ENCODE measurements at places on chromosomes 6 and 20.

GRCh38 chr6:26322645-26323482 lies 42.1 kb upstream of the BTN3A2 start:
- peak; percentile 47 for DNase-seq

DNA sequence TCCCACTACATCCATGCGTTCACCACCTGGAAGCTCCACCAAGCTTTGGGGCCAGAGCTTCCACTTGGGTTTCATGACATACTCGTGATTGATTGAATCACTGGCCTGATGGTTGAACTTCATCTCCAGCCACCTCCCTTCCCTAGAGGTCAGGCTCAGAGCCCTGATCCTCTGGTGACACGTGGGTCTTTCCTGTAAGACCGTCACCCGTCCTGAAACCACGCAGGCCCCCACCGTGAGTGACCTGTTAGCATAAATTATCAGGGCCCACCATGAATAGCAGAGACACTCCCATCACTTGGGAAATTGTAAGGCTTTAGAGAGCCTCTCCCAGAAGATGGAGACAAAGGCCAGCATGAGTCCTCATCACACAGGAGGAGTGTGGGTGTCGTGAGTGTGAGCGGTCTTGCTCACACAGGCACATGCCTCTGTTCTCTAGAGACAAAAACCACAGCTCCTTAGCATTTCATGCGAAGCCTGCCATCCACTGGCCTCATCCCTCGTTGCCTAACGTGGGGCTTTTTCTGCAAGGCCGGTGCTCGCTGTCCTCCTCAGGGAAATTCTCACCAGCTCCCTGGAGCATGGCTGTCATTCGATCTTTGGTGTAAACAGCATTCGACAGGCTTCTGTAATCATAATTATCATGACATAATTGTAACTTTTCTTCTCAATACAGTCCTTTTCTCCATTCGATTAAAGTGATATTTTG lies 65.1 kb upstream of the DUSP22 start:
- DNase-seq = no peak

DNA sequence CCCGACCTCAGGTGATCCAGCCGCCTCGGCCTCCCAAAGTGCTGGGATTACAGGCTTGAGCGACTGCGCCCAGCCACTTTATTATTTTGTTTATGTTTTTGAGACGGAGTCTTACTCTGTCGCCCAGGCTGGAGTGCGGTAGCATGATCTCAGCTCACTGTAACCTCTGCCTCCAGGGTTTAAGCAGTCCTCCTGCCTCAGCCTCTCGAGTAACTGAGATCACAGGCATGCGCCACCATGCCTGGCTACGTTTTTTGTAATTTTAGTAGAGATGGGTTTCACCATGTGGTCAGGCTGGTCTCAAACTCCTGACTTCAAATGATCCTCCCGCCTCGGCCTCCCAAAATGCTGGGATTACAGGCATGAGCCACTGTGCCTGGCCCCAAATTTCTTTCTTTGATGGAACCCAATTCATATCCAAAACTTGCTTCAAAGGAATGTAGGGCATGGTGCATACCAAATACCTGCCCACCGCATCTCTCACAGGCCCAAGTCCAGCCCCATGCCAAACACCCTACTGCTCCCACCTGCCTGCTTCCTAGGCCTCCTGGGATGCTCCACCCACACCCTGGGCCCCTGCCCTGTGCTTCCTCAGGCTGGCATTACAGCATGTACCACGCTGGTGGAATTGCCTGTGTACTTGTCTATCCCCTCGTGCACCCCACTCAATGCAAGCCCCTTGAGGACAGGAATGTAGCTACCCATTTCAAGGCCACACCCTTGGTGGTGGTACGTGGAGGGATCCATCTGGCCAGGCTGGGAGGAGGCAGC lies 4.9 kb upstream of the HMGA1 start:
- DNase-seq = no peak

- no peak for DNase-seq
Measured at GRCh38 chr20:43046966-43047365, 142.7 kb downstream of the PTPRT start.

GRCh38 chr6:104431096-104431495 lies 428.6 kb downstream of the HACE1 start:
- no peak for DNase-seq

- DNase-seq = no peak
Measured at GRCh38 chr6:137738931-137739504, 128.0 kb upstream of the TNFAIP3 start.

- DNase-seq = no peak
Measured at GRCh38 chr6:13952101-13952500, 27.3 kb downstream of the RNF182 start.

GRCh38 chr6:112680091-112680490 lies 333.0 kb downstream of the RFPL4B start:
- DNase-seq = no peak

GRCh38 chr6:130602151-130602770 lies 224.9 kb upstream of the SMLR1 start:
- no peak for DNase-seq

GRCh38 chr6:45901767-45902650 lies 113.7 kb downstream of the CLIC5 start:
- no peak for DNase-seq

DNA sequence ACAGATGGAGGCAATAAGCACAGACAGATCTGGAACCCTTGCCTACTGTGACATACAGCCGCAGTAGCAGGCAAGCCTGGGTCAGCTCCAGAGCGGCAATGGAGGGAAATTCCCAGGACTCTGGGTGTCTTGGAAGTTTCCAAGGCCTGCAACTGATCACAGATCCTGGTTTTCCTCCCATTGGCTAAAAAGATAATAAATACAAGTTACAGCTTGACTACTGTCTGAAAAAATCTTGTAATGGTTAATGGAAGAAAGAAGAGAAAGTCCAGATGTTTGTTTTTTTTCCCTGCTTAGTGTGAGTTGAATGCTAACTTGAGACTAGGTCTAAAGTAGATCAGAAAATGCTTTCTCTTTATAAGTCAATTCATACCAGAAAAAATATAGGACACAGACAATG lies 307.6 kb downstream of the ALDH8A1 start:
- no peak for DNase-seq

DNA sequence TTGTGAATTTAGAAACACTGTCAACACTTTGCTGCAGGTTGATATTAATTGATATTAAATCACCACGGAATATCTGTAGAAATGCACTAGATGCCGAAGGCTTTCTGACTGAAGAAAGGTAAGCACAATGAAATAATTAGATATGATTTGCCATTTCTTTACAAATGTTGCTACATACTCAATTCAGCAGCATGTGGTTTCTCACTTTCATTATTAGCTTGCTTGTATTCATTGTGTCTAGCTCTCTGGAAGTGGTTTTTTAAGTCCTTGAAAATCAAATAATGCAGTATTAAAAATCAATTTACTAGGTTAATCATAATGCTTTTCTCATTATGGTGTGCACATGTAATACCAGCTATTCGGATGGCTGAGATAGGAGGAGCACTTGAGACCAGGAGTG lies 231.3 kb upstream of the MARCKS start:
- DNase-seq = no peak

DNA sequence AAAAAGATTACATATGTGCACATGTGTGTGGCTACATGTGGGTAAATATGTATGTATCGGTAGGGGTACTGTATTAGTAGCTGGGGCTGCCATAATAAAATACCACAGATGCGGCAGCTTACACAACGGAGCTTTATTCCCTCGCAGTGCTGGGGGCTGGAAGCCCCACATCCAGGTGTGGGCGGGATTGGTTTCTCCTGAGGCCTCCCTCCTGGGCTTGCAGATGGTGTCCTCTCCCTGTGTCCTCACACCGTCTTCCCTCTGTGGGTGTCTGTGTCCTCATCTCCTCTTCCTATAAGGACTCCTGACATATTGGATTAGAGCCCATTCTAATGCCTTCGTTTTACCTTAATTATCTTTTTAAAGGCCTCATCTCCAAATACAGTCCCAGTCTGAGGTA lies 97.7 kb downstream of the LY86 start:
- DNase-seq = no peak

DNA sequence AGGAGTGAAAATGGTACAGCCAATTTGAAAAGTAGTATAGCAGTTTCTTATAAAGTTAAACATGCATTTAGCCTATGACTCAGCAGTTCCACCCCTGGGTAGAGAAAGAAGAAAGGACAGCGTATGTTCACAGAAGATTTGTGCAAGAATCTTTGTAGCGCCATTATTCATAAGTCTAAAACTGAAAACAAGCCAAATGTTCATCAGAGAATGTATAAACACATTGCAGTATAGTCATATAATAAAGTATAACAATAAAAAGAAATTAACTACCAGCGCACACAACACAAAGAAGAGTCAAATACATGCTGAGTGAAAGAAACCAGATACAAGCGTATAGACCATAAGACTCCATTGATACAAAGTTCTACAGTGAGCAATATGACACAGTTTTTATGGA lies 294.0 kb downstream of the SAMD5 start:
- DNase-seq = no peak

- no peak for DNase-seq
Measured at GRCh38 chr6:34729631-34730470, 27.5 kb upstream of the SNRPC start.

DNA sequence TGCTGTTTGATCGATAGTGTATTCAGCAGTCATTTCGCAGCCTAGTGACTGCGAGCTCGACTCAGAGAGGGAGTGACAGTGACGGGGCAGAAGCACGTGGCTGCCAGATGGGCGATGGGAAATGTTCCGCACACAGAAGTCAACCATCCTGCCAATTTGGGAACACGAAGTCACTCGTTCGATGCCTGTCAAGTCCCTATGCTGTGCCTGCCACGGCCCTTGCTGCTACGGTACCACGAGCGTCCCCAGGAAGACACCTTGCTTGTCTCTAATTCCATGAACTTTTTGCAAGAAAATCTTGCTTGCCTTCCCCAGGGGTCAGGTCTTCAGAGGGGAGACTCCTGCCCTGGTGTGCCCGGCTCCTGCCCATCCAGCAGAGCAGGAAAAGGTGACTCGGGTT lies 17.0 kb upstream of the STX16 start:
- no peak for DNase-seq

DNA sequence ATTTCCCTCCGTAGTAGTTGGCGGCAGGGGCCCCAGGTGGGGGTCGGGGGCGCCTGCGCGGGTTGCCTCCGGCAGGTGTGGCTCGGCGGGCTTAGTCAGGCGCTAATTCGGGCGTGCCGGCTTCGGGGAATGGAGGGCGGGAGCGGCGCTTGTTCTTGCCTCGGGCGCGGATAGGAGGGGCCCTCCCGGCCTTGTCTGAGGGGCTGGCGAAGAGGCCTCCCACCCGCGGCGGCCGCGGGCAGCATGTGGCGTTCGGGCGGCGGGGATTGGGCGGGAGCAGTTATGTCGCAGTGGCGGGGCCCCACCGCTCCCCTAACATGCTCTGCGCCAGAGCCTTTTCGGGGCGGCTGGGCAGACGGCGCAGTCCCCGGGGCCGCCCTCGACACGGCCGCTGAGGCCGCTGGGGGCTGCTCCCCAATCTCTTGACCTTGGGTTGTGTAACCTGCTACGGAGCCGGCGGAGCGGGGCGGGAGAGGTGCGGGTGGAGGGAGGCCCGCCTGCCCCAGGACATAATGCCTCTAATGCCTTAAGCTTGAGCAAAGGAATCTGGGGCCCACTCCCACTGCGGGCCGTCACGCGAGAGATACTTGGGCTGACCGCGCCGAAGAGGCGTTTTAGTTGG lies 1.1 kb downstream of the AMD1 start:
- DNase-seq = peak; percentile 58

- no peak for DNase-seq
Measured at GRCh38 chr6:37688078-37688850, 9.4 kb downstream of the MDGA1 start.

- no peak for DNase-seq
Measured at GRCh38 chr20:57361517-57361916, 10.5 kb downstream of the RAE1 start.

DNA sequence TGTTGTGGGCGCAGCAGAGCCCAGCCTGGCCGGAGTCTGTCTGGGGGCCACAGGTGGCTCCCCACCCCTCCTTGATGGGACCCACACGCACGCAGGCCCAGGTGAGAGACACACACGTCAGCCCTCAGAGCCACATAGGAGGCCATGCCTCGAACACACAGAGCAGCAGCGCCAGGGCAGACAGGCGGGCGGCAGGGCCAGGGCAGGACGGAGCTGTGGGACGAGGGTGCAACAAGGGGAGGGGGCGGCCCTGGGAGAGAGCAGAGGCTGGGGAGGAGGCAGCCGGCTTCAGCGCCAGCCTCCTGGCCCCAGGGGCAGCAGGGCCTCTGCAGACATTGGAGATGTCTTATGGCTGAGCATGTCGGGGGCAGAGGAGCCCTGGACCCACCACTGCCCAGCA lies 42.5 kb downstream of the KCNQ2 start:
- no peak for DNase-seq

GRCh38 chr6:20647585-20647984 lies 113.3 kb downstream of the CDKAL1 start:
- DNase-seq = no peak

GRCh38 chr20:31538326-31538725 lies 24.1 kb downstream of the HM13 start:
- DNase-seq = no peak

DNA sequence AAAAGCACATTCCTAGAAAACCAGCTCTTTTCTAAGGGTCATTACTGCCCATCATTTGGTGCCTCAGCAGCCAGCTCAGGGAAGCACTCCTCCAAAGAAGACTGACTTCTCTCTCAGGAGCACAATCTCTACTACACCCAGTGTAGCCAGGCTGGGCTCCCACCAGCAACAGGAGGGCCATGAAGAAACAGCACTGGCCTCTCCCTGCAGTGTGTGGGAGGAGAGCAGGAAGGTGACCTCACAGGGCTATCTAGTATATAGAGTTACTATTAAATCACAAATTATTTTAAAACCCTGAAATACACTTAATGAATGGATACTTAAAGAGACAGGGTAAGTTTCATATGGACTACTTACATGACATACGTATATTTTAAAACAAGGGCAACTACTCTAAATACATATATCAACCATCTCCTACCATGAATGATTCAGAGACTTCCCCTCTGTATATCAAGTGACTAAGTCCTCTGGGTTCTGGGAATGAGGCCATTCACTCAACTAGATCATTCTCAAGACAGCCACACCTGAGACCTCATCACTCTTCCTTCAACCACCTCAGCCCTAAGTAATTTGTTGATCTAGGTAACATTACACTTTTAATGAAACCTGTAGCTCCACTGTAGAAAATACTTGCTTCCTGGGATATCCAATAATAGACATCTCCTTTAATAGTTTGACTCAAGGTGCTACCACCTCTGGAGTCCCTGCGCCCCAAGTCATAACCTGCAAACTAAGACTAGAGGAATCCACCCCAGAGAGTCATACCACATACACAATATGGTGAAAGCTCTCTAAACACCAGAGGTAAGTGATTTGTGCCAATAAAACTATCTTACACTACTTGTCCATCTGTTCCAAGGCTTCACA lies 25.2 kb downstream of the TBX18 start:
- no peak for DNase-seq
